Stimulated activated CD4-positive, alpha-beta T cell treated with anti-CD3 and anti-CD28 coated beads, TNF-alpha, amount 100 ng/mL, for 1 hour (primary cell): ENCODE measurements at places on chromosomes 1 and 21.

GRCh38 chr1:103107741-103108375 lies 464 bp downstream of the COL11A1 start:
- no peak for DNase-seq

DNA sequence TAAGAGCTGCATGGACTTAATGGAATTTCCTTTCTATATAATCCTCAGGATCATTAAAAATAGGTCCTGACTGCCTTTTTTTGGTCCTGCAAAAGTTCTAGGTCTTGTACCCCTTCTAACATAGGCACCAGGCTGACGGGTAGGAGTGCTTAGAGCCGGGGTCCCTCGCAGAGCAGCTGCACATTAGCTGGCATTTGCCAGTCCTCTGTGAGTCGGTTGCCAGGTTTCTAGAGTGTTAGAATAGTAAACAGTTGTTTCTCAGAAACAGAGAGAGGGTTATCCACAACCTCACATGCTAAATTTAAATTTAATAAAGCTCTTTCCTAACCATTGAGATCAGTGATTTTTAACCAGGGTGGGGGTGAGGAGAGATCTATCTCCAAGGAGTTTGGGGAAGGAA lies 35.4 kb upstream of the HEATR1 start:
- no peak for DNase-seq

GRCh38 chr1:24364975-24365678 lies 46.0 kb downstream of the GRHL3 start:
- no peak for DNase-seq

GRCh38 chr1:151871284-151872030 lies 17.9 kb upstream of the THEM5 start:
- DNase-seq = no peak

DNA sequence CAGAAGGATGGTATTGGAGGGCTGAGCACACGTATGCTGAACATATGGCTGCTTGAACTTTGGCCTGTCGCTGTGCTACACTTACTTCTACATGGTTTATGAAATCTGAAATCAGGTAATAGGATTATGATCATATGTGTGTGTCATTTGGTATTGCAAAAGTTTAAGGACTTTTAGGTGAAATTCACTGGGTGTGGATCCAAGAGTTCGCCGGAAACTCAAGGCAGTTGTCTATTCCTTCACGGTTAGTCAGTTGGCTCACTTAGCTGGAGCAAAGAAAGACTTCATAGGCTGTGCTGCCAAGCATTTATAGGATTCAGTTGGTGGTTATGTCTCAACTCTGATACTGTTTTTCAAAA lies 927 bp downstream of the UAP1 start:
- DNase-seq = no peak

GRCh38 chr1:44672254-44672955 lies 1.9 kb downstream of the TMEM53 start:
- DNase-seq = no peak

- DNase-seq = no peak
Observed at GRCh38 chr1:47758341-47759250, 238.6 kb downstream of the TRABD2B start.

- DNase-seq = no peak
Observed at GRCh38 chr1:173410133-173410793, 66.9 kb upstream of the PRDX6 start.

GRCh38 chr1:183051546-183051945 lies 28.3 kb downstream of the LAMC1 start:
- no peak for DNase-seq

GRCh38 chr1:115239426-115239825 lies 98.6 kb downstream of the NGF start:
- no peak for DNase-seq

DNA sequence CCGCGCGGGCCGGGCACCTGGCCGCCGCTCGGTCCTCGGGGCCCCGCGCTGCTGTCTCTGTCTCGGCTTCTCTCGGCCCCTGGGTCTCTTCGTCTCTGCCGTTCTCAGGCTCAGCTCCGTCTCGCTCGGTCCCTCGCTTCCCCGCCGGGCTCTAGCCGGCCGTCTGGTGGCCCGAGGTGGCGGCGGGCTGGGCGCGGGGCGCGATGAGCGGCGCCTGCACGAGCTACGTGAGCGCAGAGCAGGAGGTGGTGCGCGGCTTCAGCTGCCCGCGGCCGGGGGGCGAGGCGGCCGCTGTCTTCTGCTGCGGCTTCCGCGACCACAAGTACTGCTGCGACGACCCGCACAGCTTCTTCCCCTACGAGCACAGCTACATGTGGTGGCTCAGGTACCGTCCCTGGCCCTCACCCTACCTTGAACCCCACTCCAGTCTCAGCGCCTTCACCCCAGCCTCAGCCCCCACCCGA lies 355 bp downstream of the SHISAL2A start:
- no peak for DNase-seq

DNA sequence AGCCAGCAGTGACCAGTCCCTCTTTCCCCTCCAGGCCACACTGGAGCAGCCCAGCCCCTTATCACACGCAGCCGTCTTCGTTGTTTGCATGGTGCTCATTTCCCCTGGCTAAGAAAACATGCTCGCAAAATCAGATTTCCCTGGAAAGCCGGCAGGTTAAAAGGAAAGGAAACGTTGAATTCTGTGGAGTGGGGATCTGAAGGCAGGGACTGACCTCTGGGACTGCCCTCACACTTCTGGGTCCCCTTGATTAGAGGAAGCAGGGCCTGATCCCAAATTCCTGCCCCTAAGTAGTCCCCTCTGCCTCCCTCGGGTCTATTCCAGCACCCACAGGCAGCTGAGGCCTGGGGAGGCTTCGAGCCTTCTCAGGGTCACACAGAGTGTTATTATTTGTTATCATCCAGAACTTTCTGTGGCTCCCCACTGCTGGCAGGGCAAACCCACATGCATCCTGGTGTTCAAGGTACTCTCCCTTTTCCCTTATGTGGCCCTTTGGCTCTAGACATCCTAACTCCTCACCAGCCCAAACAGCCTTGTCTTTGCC lies 125.2 kb upstream of the ZBTB40 start:
- DNase-seq = no peak

- DNase-seq = no peak
Observed at GRCh38 chr1:35454176-35454575, 103.0 kb downstream of the KIAA0319L start.
